ENCODE measurements at places on chromosomes 4 and X.

- DNase-seq: no peak
These were observed 159.7 kb downstream of the ANK2 start for GRCh38 chr4:113209153-113209552.

- DNase-seq: no peak
These were observed 248.1 kb upstream of the PPARGC1A start for GRCh38 chr4:24137671-24138601.

DNA sequence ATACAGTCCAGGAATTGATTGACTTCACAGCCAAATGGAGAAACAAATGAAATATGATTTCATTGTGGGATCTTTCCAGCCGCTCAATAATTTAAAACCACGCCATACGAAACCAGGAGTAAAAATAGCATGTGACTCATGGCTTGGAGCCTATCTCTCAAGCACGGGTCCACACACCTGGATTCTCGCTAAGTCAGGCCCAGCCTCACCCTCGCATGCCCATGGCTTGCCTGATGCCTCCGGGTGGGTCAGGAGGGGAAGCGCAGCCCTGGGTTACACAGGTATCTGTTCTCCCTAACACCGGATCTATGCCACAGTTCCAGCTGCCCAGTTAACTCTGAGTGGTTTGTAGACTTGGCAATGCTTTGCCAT is 5.6 kb upstream of the ABLIM2 start:
- DNase-seq: no peak

DNA sequence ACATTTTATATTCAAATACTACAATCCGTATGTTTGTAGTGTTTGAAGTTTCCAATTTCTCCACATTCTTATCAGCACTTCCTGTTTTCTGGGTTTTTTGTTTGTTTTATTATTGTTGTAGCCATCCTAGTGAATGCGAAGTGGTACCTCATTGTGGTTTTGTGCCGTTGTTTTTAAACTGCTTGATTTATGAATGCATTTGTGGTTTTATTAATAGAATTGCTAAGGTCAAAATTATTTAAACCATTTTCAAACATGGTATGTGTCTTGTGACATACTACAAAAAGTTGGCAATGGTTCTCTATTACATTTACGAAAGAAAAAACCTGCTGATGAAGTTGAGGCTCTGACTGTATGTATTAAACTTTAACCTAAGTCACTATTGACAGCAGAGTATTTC is 780.0 kb upstream of the MAGEB2 start:
- no peak for DNase-seq

- DNase-seq: no peak
These were observed 117.4 kb upstream of the GPRIN3 start for GRCh38 chr4:89425023-89425422.

- no peak for DNase-seq
These were observed 205.7 kb downstream of the CAMK2D start for GRCh38 chr4:113555868-113556267.

- no peak for DNase-seq
These were observed 73.8 kb downstream of the CRLF2 start for GRCh38 chrX:1138476-1139184.

- peak; percentile 0 for DNase-seq
These were observed 33.0 kb downstream of the GALNTL6 start for GRCh38 chr4:171846232-171846631.

- no peak for DNase-seq
These were observed 140.4 kb upstream of the GRID2 start for GRCh38 chr4:92163348-92163747.

DNA sequence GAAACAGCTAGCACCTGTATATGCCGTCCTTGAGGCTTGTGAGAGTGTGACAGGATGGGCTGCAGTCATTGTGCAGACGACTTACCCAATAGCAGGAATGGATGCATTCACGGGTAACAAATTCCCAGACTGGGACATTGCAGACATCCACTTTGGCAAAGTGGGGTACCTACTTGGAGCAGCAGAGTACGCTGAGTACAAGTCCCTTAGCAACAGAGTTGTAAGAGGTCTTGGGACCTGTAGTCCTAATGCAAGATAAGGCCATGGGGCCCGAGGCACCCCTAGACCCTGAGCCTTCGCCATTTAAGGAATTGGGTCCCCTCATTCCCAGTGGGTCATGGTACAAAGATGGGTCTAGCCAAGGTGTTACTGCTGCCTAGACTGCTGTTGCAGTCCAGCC is 55.4 kb upstream of the CCDC149 start:
- no peak for DNase-seq

DNA sequence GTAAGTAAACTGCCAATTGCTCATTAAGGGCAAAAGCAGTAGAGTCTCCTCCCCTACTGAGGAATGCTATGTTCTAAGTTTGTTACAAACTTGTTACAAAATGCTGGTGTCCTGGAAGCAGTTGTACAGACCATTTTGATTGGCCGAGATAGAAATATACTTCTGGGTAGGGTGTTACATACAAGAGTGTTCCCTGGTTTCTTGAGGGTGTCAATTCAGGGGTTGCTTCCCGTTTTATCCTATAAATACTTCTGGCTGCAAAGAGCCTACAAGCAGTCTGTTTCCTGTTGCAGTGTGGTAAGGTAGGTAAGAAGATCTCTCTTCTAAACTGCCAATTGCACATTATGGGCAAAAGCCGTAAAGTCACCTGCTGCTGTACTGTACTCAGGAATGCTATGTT is 5.7 kb downstream of the TRPC5OS start:
- no peak for DNase-seq

GRCh38 chrX:46381630-46382029 is 163.6 kb downstream of the ZNF674 start:
- DNase-seq: no peak

GRCh38 chr4:24730256-24731001 is 64.9 kb upstream of the SOD3 start:
- DNase-seq: no peak

DNA sequence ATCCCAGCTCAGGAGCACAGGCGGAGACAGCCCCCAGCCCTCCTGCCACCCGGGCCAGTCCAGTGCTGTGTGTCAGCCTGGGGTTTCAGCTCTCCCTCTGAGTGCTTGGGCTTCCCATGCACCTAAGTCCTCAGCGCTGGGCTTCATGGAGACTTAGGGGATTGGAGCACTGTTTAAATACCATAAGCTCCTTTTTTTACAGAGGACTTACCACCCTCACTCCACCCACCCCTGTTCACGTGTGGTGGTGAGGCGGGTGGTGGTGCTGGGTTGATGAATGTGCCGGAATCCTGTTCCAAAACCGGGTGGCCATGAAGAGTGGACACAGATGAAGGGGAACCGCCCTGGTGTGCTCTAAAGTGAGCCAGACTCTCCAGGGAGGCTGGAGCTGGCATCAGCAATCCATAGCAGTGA is 66.9 kb downstream of the PSAPL1 start:
- no peak for DNase-seq

- DNase-seq: no peak
These were observed 64.1 kb downstream of the ANTXR2 start for GRCh38 chr4:80008971-80009370.

- DNase-seq: no peak
These were observed 93.6 kb upstream of the FTHL17 start for GRCh38 chrX:31165241-31166035.

- DNase-seq: peak; percentile 18
These were observed 82.4 kb upstream of the MTM1 start for GRCh38 chrX:150486011-150486410.

- no peak for DNase-seq
These were observed 497.5 kb downstream of the KCNIP4 start for GRCh38 chr4:21451032-21451431.

DNA sequence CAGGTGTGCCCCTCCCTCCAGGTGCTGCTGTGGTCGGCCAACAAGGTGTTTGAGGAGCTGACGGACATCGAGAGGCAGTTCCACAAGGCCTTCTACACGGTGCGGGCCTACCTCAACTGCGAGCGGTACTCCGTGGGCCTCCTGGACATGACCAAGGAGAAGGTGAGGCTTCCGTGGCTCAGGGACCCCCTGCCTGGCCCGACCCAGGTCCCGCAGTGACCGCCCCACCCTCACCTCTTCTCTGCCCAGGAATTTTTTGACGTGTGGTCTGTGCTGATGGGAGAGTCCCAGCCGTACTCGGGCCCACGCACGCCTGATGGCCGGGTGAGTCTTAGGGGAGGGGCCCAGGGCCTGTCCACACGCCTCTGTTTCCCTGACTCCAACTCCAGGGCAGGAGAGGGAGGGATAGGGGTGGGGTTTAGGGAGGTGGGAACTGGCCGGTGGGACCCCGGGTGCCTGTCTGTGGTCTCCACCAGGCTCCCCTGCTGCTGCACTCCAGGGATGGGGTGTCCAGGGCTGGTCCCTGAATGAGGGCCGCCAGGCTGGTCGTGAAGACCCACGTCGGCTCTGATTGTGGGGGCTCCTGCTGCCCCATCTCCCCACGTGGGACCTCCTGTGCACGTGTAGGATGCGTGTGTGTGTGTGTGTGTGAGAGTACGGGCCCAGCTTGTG is 20.1 kb downstream of the ATP5ME start:
- DNase-seq: no peak

DNA sequence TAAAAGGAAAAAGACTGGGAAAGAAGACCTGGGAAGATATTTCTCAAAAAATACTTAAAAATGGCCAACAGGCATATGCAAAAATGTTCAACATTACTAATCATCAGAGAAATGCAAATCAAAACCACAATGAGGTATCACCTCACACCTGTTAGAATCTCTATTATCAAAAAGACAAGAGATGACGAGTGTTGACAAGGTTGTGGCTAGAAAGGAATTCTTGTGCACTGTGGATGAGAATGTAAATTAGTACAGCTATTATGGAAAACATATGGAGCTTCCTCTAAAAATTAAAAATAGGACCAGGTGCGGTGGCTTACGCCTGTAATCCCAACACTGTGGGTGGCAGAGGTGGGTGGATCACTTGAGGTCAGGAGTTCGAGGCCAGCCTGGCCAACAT is 50.0 kb downstream of the C4orf46 start:
- no peak for DNase-seq

GRCh38 chr4:8113611-8114377 is 44.8 kb downstream of the ABLIM2 start:
- no peak for DNase-seq

GRCh38 chr4:7788694-7789425 is 150.8 kb downstream of the AFAP1 start:
- DNase-seq: no peak

DNA sequence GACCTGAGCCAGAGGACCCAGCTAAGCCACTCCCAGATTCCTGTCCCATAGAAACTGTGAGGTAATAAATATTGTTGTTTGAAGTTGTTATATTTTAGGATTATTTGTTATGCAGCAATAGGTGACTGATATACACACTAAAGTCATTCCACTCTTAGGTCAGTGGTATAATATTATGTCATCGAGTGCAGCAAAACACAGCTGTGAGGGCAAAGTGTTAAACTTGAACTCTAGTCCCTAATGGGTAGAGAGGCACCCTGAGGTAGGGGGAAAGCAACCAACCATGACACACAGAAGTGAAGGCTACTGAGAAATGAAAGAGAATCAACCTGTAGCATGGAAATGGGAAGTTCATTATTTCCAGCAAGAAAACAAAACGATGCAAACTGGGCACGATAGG is 66.6 kb downstream of the ATXN3L start:
- DNase-seq: no peak

DNA sequence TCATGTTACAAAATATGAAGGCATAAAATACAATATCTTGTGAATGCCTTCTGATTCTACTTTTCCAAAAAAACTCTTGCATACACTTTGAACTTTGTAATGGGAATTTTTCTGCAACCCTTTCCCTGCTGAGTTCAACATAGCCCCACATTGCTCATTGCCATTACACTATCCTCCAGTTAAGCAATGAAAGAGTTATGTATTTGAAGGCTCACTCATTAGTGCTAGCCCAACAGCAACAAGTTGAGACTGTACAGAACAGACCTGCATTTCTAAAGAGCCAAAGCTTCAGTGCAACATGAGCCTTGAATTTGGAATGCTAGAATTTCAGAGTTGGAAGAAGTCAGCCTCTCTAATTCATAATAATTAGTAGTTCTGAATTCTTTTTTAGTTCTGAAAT is 44.4 kb upstream of the STAG2 start:
- DNase-seq: no peak

DNA sequence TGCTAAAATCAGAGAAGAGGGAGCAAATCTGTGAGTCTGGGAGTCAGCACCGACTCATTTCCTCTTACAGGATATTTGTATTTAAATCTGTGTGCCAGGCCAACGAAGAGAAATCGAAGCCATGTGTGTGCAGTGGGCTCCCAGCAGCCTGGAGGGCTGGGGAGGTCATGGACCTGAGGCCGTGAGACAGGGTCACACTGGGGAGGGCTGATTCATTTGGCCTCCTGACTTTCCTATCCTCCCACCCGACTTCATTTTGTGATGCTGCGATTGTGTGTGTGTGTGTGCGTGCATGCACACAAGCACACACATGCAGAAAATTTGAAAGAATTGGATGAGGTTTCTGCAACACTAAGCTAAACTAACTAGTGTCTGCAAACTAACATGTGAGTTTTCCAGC is 48.7 kb upstream of the STX18 start:
- no peak for DNase-seq

DNA sequence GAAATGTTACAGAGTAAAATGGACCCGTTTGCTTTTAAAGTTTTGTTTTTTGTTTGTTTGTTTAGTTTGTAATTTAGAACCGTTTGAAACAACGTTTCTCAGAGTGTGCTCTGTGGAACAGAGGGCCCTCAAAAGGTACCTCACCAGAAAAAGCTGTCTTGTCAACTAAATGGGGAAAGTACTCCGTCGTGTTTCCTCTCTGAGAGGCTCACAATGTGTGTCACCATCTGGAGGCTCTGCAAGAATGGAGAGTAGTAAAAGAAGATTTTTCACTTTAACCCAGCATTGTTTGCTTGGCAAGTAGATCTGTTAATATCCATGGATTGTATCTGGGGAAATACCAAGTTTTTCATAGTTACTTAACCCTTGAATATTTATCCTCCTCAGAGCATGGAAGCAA is 1.5 kb upstream of the ENPEP start:
- no peak for DNase-seq

- DNase-seq: no peak
These were observed 73.3 kb downstream of the NCAPG start for GRCh38 chr4:17884063-17884462.

- peak; percentile 25 for DNase-seq
These were observed 944 bp downstream of the SNX25 start for GRCh38 chr4:185210102-185210981.

GRCh38 chr4:7786040-7786439 is 153.6 kb downstream of the AFAP1 start:
- DNase-seq: no peak

DNA sequence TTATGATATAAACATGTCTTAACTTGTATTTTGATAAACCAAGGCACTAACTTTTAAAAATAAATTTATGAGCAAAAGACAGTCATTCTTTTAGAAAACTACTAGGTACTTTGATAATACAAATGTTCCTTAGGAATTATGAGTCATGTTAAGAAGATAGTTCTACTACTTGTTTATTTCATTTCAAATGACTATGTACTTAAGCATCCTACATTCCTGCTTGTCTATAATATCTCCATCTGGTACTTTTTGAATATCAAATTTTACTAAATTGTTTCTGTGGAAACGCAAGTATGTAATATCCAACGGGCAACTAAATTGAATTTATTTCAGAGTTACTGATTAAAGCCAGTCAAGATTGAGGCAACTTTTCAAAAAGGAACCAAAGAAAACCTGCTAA is 61.8 kb downstream of the CAMK2D start:
- no peak for DNase-seq

- no peak for DNase-seq
These were observed 21.9 kb upstream of the GABRE start for GRCh38 chrX:151996347-151996746.

GRCh38 chrX:150455215-150455608 is 92.1 kb downstream of the MAMLD1 start:
- DNase-seq: no peak

- DNase-seq: no peak
These were observed 8.0 kb upstream of the FGFRL1 start for GRCh38 chr4:1003271-1004070.

GRCh38 chrX:130443875-130444274 is 42.1 kb downstream of the RBMX2 start:
- DNase-seq: no peak
